Right atrium auricular region (tissue), 2 donors: ENCODE measurements at places on chromosomes 4 and X. TPM values are rescaled to one million over a fixed set of nuclear protein-coding genes. Genes with fewer than 3 reads are reported as not detected.

DNA sequence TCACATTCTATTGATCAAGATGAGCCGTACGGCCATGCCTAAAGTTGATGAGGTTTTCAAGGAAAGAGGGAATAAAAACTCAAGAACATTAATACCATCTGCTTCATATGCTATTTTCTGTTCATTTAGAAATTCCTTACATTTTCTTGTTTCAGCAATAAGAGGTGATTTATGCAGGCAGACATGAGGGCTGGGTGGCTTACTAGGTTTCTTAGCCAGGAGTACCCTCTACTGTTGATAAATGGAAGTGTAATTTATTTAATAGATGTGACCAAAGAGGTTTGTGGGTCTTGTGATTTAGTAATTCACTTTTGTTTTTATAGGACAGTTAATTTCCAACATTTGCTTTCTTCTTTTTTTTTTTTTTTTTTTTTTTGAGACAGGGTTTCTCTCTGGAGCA lies 6.4 kb upstream of the SMIM9 start:
- no peak overlapping the region for H3K4me3 ChIP-seq
- no peak for DNase-seq
- no peaks in the 10 kb centered on the region for H3K27me3 ChIP-seq
- no peak overlapping the region for H3K27ac ChIP-seq

- no peak for DNase-seq
- H3K27me3 ChIP-seq, result no peaks in the 10 kb centered on the region
- no peak overlapping the region for H3K27ac ChIP-seq
- no peak overlapping the region for H3K4me3 ChIP-seq
- H3K36me3 ChIP-seq, result peaks cover 15% of the 10 kb centered on the region
- H3K4me1 ChIP-seq, result no peaks in the 10 kb centered on the region
Observed at GRCh38 chr4:1376841-1377605, 29.2 kb downstream of the NKX1-1 start.

DNA sequence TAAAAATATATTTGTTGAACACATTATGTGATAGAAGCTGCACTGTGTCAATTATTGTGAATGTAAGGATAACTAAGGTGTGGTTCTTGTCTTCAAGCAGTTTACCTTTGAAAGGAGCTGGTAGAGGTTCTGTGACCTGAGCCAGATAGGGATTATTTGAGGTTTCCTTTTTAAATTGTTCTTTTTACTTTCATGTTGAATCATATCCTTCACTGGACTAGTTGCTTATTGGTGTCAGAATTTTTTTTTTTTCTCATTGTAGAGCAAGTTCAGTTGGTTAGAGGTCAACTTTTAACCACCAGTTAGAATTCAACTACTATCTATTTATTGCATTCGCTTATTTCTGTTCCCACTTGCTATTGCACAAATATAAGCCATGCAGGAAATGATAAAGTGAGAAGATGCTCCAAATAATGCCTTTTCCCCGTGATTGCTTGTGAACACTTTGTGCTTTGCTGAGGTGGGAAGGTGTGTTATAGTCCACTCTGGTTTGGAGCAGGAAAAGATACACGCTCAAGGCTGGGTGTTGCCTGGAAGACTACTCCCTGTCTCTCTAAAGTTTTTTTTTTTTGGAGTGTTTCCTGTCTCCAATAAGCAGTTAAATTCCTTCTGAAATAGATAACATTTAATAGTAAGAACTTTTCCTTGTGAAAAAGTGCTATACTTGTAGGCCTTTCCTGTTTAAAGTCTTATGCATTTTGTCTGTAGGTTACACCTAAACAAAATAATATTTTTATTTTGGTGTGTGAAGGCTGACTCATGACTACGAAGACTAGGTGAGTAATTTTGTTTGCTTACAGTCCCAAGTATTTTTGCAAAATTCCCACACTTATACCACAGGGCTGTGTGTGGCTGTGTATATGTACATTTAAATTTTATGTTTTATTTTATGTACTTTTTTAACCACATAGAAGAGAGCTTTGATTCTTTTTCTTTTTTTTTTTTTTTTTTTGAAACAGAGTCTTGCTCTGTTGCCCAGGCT lies 83.8 kb upstream of the LCORL start:
- H3K27ac ChIP-seq, result no peak overlapping the region
- DNase-seq, result no peak

- no peaks in the 10 kb centered on the region for H3K4me1 ChIP-seq
- no peak for DNase-seq
- no peaks in the 10 kb centered on the region for H3K27me3 ChIP-seq
- H3K36me3 ChIP-seq, result no peaks in the 10 kb centered on the region
- H3K4me3 ChIP-seq, result no peak overlapping the region
- no peak overlapping the region for H3K27ac ChIP-seq
Observed at GRCh38 chr4:146585761-146586333, 52.8 kb upstream of the POU4F2 start.

The CLDN2 gene
- not detected for total RNA-seq

The NALF2 gene
- 35.5 TPM for total RNA-seq

The NEIL3 gene
- not detected for total RNA-seq
